Hematopoietic multipotent progenitor cell (in vitro differentiated cells): ENCODE measurements at places on chromosomes 3 and 15. TPM values are rescaled to one million over a fixed set of nuclear protein-coding genes. Genes with fewer than 3 reads are reported as not detected.

DNA sequence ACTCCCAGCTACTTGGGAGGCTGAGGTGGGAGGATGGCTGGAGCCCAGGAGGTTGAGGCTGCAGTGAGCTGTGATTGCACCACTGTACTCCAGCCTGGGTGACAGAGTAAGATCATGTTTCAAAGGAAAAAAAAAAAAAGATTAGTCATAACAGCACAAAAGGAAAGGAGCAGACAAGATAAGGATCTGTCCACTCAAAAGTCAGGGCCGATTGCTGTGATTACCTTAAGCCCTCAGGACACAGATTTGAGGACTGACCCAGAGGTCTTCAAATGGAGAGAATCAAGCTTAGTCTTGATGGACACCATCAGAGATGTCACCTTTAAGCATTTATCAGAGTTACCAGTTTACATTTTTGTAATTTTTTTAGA is 23.9 kb upstream of the HEG1 start:
- no peak for DNase-seq

DNA sequence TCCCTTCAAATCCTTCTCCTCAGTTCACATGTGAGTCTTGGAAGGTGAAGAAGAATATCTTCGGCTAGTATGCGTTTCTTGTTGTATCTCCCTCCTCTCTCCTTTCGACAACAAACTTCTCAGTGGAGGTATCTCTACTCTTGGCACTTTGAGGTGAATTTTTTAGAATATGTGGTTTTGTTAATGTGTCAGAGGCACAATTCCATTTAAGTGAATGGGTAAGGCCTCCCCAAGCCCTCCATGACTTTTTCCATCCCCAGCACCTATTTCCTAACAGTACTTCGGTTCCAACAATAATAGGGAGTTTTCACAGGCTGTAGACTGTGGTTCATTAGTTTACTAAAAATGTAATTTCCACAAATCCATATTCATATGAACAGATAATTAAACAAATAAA is 74.2 kb downstream of the TM4SF4 start:
- no peak for DNase-seq

DNA sequence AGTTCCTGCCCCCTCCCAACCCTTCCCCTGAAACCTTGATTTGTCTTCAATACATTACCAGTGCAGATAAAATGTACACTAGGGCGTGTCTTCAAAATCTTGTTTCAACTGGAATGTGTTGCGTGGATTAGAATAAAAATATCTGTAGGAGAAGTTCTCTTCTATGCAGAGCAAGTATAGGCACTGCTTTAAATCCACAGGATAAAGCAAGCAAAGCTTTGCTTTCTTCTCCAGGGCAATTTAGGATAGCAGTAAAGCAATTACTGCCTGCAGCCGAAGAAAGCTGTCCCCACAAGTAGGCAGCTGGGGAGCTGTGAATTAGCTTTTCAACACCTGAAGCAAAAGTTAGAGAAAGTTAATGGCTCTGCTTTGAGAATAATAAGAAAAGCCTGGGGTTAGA is 329.7 kb upstream of the KCNMB2 start:
- no peak for DNase-seq

DNA sequence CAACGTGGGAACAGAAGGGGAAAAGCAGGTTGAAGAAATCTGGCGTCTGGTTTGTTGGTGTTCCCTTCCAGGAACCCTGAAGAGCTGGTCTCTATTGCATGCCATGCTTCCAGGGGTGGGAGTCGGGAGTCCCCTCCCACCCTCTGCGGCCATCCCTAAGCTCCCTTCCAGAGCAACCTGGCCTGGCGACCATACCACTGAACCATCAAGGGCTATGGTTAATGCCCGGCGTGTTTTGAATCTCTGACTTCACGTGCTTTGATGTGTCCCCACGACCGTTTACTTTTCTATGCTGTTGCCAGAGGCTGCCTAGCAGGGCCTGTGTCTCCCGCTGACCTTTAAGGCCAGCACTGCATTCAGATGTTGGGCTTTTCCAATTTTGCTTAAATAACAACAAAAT is 696 bp upstream of the SNRK start:
- no peak for DNase-seq

DNA sequence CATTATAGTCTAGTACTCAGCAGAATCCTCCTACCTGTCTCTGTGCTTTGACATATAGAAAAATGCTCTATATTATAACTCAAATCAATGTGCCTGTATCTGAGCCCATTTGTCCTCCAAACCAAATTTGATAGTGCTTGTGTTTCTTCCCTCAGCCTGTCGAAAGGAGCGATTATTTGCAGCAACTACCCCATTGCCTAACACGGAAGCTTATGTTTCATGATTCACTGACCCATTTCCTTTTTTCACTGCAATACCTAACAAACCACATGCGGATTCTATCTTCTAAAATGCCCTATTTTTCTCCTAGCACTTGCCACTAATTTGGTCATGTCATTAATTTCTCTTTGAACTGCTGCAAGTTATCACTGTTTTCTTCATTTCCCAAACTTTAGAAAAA is 1220.6 kb upstream of the CADM2 start:
- no peak for DNase-seq

GRCh38 chr3:86147119-86147518 is 843.8 kb downstream of the VGLL3 start:
- DNase-seq, result no peak

- no peak for DNase-seq
These were observed 463.1 kb downstream of the SHQ1 start for GRCh38 chr3:72385167-72385566.

WNT5A gene
- total RNA-seq, result not detected

C15orf61 gene
- total RNA-seq, result 11.3 TPM

KLHL40 gene
- total RNA-seq, result under 0.01 TPM

GPR149 gene
- total RNA-seq, result not detected
